ENCODE measurements at places on chromosomes 1 and 21. TPM values are rescaled to one million over a fixed set of nuclear protein-coding genes. Genes with fewer than 3 reads are reported as not detected.

GRCh38 chr1:32332290-32333079 lies 3.5 kb downstream of the MARCKSL1 start:
- DNase-seq, result no peak

The NEGR1 gene
- 1.7 TPM for polyA plus RNA-seq

The VASH2 gene
- polyA plus RNA-seq, result 0.51 TPM

- DNase-seq, result no peak
Observed at GRCh38 chr1:29991025-29991424, 732.4 kb downstream of the MATN1 start.

DNA sequence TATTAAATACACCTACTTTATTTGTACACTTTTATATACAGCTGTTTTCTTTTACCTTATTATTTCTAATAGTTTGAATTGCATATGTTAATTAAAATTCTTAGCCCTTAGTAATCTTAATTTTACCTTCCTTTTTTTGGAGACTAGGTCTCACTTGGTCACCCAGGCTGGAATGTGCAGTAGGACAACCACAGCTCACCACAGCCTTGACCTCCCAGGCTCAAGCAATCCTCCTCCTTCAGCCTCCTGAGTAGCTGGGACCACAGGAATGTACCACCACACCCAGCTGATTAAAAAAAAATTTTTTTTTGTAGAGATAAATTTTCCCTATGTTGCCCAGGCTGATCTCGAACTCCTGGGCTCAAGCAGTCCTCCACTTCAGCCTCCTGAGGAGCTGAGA lies 15.0 kb upstream of the SDC3 start:
- DNase-seq, result no peak

DNA sequence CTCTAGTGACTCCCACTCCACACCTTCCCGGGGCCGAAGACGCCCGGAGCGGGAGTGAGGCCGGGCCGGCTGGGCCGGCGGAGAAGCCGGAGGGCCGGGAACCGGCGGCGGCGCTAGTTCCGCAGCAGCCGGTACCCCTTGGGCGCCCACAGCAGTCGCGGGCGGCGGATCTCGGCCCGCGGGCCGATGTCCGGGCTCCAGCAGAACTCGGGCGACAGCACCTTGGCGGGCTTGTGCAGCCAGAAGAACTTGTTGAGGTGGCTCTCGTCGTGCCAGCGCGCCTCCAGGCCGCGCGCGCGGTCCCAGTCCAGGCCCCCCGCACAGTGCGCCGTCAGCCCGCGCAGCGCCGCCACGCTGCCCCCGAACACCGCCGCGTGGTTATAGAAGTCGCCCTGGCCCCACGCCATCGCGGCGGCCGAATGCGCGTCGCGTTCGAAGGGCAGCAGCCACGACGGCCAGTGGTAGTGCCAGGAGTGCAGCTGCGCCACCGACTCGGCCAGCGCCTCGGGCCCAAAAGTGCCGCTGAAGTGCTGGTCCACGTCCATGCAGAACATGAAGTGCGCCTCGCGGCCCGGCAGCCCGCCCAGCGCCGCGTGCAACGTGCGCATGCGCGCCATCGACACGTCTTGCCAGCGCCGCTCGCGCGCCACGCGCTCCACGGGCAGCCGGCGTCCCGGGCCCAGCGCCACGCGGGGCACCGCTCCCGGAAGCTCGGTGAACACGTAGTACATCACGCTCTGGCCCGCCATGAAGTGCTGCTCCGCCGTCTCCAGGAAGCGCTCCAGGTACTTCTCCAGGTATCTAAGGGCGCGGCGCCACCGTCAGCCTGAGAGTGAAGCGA lies 14.0 kb downstream of the A3GALT2 start:
- no peak for DNase-seq

- no peak for DNase-seq
Observed at GRCh38 chr1:205950280-205950679, 7.0 kb upstream of the SLC26A9 start.

DNA sequence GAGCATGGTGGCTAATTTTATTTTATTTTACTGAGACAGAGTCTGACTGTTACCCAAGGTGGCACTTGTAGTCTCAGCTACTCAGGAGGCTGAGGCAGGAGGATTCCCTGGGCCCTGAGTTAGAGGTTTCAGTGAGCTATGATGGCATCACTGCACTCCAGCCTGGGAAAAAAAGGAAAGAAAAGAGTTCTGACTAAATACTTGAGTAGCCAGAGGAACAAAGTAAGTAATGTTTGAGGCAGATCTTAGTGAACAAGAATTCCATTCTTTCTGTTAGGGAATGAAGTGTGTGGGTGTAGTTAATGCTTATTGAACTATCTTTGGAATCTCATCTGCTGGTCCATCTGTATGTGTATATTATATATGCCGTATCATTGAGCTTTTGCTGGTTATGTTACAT lies 13.1 kb upstream of the EVI5 start:
- no peak for DNase-seq

The HNRNPCL1 gene
- not detected for polyA plus RNA-seq

The COX20 gene
- 122 TPM for polyA plus RNA-seq

DNA sequence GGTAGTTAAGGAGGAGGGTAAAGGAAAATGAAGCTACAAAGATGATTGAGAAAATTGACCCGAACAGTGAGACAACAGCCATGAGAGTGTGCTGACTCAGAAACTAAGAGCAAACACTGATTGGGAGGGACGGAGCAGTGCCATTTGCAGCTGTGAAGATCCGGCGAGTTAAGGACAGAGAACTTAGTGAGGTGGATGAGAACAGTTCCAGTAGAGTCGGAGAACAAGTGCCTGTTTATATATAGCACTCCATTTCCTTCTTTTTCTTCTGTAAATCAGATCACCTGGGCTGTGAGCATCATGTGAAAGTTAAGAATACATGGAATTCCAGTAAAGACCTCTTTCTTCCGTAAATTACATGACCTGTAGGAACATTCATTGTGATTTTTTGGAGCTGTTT lies 145.7 kb downstream of the KCNK2 start:
- no peak for DNase-seq

The CDCA8 gene
- 0.51 TPM for polyA plus RNA-seq

- DNase-seq, result no peak
Observed at GRCh38 chr1:83998205-83998497, 781 bp downstream of the TTLL7 start.

The C1orf141 gene
- polyA plus RNA-seq, result not detected

The C1QA gene
- 46.6 TPM for polyA plus RNA-seq

The CDA gene
- 2.9 TPM for polyA plus RNA-seq

Data from heart left ventricle (tissue), 16 donors.